Activated T-helper 17 cell treated with anti-CD3 and anti-CD28 coated beads, Interleukin-2, amount 50 U/mL, for 72 hours (primary cell): ENCODE measurements at places on chromosomes 5 and 9. TPM values are rescaled to one million over a fixed set of nuclear protein-coding genes. Genes with fewer than 3 reads are reported as not detected.

GRCh38 chr5:80442742-80443141 lies 34.9 kb downstream of the ZFYVE16 start:
- no peak for ATAC-seq

GRCh38 chr5:775961-776861 lies 8.3 kb downstream of the ZDHHC11B start:
- no peak for ATAC-seq

Gene CDX1
- not detected for total RNA-seq

Gene TSC1
- total RNA-seq = 31.2 TPM

Gene SAPCD2
- total RNA-seq = 21.9 TPM
